Left hindlimb (tissue), 1 donor: ENCODE measurements at places on chromosomes 3 and 15.

- DNase-seq = peak; percentile 93
Observed at GRCh38 chr3:146160964-146161662, at the start of gene PLOD2. Gene PLOD2, minus strand, starts transcription at chr3:146161184. Its CDS starts 195 bp downstream, at chr3:146160989.

GRCh38 chr15:88242586-88243555 is 13.7 kb downstream of the NTRK3 start:
- no peak for DNase-seq

DNA sequence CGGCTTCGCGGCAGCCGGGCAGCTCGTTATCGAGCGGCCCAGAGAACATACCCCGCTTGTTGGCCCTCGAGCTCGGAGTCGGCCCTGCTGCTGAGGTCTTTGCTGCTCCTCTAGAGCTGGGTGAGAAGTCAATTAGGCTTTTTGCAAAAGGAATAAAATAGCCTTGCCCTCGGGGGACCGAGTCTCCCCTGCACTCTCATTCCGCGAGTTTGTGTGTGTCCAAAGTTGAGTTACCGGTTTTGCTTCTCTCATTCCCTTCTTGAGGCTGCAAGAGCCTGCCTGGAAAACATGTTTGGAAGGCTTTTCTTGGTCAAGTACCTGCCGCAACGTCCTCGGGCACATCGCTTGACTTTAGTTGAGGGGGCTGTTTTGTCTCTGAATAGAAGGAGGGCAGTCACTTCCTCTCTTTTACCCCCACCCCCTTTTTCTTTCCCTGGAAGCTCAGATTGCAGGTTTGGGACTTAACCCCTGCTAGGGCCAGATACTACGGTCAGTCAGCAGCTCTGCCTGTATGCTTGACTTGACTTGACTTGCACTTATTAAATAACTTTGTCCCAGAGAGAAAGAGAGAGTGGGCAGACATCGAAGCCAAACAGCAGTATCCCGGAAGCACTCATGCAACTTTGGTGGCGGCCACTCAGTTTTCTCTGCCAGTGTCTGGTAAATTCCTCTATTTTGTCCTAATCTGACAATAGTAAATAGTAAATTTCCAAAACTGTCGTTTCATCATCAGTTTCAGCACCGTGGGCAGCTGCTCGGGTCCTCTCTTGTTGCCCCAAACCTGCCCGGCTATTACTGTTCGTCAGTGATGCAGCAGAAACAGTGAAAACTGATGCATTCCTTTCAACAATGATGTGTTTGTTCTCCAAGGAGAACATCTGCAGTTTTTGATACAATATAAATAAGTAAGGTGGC is 609 bp downstream of the RNF13 start:
- DNase-seq = peak; percentile 45

- peak; percentile 64 for DNase-seq
Observed at GRCh38 chr3:42376344-42376798, 34.0 kb downstream of the LYZL4 start.

GRCh38 chr3:55491296-55491816 is 4.2 kb upstream of the WNT5A start:
- no peak for DNase-seq

DNA sequence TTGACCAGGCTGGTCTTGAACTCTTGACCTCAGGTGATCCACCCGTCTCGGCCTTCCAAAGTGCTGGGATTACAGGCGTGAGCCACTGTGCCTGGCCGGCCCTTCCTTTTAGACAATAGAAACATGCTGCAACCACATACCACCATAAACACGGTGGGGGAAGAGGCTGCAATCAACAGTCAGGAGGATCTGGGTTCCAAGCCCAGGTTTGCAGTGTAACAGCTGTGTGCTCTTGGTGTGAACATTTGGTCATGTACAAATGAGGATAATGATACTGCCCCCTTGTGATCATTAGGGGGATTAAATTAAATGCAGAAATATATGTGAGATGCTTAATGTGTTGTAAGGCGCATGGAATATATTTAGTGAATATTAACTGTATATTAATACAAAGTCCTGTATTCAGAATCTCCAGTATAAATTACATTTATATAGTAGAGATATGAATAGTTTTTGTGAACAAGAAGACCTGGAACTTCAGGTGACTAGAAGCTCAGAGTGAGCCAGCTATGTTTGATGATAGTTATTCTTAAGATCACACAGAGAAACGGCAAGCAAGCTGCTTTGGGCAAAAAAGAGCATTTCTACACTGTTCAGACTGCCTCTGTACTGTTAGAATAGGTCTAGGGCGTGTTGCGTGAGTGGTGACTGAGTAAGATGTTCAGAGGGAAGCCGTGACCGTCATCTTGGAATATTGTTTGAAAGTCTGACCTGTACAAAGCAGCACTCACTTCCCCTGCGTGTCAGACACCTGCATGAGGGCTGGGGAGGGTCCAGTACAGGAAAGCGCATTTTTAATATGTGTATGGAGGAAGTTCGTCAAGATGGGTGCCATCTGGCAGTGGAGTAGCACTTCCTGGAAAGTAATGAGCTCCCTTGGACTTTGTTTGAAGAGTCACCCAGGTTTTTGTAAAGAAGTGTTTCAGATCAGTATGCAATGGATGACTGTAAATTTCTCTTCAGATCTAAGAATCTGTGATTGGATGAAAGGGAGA is 125.8 kb downstream of the PGPEP1L start:
- DNase-seq = no peak

DNA sequence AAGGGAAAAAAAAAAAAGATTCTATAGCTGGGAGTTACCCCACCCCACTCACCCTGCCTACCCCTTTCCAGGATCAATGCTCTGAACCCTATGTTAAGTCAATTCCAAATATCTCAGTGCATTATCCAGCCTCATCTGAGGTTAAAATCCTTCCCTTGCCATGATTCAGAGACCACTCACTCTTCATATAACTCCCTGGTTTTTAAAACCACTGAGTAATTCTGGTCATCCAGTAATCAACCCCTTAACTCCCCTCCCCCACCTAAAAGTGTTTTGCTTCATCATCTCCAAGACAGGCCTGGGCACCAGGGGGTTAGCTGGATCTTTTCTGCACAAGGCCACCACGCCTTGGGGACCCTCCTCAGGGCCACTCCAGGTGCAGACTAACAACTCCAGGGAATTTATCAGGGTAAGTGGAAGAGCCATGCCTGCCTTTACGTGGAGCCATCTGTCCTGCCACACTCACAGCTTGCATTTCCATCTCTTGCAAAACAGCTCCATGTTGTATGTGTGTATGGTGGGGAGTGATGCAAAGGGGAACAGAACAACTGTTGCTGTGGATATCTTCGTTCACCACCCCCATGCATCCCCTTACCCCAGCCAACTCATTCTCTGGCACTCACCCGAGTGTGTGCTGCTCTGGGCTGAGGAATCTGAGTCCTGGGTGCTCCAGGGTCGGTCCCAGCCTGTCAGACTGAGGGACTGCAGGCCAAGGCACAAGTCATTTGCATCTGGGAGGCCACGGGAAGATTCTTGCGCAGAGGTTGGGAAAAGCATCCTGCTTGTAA is 30.7 kb upstream of the RPS17 start:
- no peak for DNase-seq

- DNase-seq = no peak
Observed at GRCh38 chr3:12187448-12188327, 29.0 kb upstream of the TIMP4 start.

- DNase-seq = no peak
Observed at GRCh38 chr3:63128380-63128779, 149.7 kb upstream of the SYNPR start.

DNA sequence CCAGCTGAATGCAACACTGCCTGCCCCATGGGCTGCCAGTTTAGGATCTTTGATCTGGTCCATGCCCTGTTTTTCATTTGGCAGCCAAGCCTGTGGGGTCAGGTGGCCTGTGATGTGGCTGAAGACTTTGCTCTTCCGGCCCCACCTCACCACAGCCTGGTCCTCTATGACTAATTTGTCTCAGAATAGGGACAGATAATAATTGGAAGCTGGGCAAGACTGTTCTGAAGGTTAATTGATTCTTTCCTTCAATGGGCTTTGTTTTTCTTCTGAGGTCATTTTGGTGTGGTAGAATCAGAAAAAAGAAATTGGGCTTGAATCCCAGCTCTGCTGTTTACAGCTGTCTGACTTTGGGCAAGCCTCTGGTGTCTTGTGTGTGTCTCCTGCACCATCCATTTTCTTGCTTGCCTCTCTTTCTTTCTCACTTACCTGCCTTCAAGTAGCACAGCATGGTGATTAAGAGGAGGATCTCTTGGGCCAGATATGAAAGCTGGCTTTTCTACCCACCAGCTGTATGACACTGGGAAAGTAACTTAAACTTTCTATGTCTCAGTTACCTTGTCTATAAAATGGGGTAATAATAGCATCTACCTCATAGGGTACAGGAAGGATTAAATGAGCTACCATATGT is 24.2 kb downstream of the ABHD2 start:
- no peak for DNase-seq

GRCh38 chr3:184952671-184953070 is 140.7 kb downstream of the VPS8 start:
- no peak for DNase-seq

DNA sequence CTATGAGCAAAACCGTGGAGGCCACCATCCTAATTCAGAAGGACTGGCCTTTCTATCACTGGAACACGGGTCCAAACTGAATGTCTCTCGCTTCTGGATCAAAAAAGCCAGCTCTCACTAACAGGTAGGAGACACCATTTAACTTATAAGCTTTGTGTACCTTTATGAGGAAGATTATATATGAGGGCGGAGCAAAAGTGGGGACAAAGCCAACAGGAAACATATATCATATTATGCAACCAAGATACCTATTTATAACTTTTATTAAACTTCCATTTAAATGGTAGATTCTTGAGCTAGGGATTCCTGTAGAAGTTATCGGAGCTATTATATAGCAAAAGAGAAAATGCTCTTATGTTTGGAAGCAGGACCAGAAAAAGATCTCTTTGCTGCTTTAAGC is 78.4 kb downstream of the IGF2BP2 start:
- DNase-seq = no peak

DNA sequence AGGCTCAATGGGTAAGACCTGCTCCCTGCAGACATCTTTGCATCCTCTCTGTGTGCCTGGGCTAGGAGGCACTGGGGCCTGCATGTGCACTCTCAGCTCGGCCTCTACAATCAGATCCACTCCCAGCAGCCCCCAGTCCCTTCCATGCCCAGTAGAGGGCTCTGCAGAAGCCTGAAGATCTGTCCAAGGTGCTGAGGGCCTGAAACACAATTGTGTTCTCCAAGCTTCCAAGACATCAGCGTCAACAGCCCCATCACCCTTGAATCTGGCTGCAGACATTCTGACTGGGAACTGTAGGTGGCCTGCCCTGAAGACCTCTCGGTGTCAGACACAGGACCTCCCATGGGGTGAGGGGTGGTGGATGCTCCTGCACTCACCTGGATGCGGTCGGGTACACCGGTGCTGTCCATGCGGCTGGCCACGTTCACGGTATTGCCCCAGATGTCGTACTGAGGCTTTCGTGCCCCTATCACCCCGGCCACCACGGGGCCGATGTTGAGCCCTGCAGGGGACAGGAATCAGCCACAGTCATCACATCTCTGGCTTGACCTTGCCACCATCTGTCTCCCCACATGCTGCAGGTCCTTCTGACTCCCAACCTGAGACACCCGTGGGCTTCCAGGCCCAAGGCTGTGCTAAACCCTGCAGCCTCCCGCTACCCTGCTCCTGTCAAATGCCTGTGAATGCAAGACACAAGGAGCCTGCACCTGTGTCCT is 84.7 kb downstream of the SEC22A start:
- DNase-seq = no peak

DNA sequence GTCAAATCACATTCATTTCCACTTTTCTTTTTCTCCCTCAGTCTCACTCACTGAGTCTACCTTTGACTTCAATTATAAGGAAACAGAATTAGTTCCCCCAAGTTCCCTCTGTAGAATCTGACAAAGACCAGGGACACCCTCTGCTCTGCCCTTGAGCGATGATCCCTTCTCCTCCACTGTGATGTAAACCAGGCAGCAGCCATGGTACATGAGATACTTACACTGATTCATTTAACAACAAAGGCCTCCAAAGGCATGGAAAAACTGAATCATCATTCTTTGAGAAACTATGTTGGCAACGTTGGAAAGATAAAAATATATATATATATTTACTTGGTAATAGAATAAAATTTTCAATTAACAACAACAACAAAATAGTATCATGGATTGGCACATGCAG is 84.1 kb downstream of the P3H2 start:
- DNase-seq = no peak

- DNase-seq = no peak
Observed at GRCh38 chr15:63931556-63931955, 97.8 kb upstream of the HERC1 start.

GRCh38 chr3:9817436-9817835 is 7.4 kb downstream of the TTLL3 start:
- DNase-seq = no peak

GRCh38 chr3:67593761-67594234 is 60.6 kb downstream of the SUCLG2 start:
- no peak for DNase-seq

GRCh38 chr3:99365979-99366378 is 272.4 kb upstream of the COL8A1 start:
- no peak for DNase-seq

DNA sequence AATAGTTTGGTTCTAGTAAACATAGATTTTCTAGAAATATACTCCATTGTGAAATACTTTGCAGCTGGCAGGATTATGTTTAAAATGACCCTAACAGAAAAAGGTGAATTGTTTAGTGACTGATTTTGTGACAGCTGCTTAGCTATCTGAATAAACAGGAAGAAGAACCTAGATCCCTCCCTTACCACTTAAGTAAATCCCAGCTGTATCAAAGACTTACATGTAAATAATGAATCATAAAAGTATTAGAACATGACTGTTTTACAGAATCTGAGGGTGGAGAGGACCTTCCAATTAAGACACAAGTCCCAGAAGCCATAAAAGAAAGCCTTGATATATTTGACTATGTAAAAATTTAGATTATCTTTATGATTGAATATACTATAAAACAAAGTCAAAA is 15.9 kb downstream of the SLC49A4 start:
- DNase-seq = no peak
